Activated CD4-positive, alpha-beta T cell treated with anti-CD3 and anti-CD28 coated beads, Interleukin-2, amount 50 U/mL, for 1 hour (primary cell): ENCODE measurements at places on chromosomes 12 and 14.

DNA sequence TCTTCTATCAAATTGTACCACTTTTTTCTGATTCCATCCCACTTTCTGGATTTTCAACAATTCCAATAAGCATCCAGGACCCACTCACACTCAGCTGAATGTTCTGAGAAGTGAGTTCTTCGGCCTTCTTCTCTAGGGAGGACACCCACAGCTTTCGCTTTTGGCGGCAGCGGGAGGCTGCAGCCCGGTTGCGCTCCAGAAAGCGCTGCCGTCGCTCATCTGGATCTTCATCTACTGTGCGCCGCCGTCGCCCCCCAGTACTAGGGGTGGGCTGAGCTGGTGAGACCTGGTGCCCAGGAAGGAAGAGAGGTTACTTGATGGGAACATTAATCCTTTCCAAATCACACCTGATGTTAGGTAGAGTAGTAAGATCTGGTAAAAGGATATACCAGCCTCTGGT lies 17.2 kb upstream of the NPFF start:
- DNase-seq, result no peak

- no peak for DNase-seq
These were observed 337.7 kb downstream of the C12orf75 start for GRCh38 chr12:105667973-105668743.

GRCh38 chr14:69712599-69713088 lies 54.3 kb upstream of the SRSF5 start:
- DNase-seq, result no peak

DNA sequence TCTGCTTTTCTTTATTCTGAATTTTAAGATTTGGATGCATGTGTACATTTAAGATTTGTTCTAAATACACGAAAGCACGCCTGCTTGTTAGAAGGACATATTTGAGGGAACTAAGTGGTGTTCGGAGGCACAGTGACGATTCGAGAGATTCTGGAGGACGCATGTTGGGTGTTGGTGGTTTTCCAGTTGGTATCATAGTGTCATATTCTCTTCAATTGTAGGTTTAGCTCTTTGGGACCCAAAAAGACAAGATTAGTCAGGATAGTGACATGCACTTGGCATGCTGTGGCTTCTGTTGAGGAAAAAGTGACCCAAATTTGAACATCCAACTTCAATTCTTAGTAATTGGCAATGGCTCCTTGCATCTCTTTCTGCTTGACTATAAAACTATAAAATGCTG lies 30.1 kb downstream of the PRKCH start:
- no peak for DNase-seq

GRCh38 chr12:20351406-20351805 lies 16.9 kb upstream of the PDE3A start:
- no peak for DNase-seq

- no peak for DNase-seq
These were observed 20.5 kb upstream of the FBRSL1 start for GRCh38 chr12:132469423-132469822.

DNA sequence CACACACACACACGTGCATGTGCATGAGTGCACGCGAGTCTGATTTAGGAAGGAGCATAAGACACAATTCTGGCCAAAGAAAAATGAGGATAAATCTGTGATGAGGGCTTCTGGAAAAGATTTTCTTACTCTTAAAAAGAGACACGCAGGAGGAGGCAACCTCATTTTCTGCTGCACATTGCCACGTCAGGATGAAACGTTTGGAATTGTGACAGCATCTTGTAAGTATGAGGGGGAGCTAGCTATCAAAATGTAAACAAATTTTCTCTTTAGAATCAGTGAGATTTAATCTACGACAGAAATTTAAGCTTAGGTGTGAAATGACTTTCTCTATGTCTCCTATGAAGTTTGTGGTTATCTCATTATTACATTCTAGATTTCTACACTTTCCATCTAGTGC lies 31.1 kb upstream of the NUBPL start:
- no peak for DNase-seq

GRCh38 chr14:55450987-55451386 lies 10.6 kb upstream of the TBPL2 start:
- no peak for DNase-seq
